T47D (cell line): ENCODE measurements at places on chromosomes 3 and 15.

- no peak for DNase-seq
Measured at GRCh38 chr3:33717616-33717865, 513 bp downstream of the CLASP2 start.

DNA sequence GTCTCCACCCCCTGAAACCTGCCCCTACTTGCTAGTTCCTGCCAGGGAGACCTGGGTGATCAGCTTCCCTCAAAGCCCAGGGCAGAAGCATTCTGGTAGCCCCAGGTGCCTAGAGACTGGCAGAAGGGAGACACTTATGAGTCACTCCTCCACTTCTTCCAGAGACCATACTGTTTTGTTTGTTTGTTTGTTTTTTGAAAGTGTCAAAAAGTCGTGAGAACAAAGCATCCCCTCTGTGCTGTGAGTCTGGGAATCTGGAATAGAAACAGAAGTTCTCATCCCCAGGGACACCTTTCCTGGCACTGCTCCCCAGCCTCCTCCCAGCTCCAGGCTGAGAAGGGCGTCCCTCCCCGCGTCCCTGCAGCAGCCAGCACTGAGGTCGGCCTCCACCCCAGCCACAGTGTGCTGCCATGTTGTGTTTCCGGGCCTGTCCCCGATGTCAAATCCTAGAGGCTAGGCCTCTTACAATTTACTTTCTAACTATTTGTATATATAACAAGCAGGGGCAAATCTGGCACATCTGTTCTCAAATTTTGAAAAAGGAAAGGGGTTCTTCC, 573.0 kb downstream of the RBMS3 start:
- no peak for DNase-seq

DNA sequence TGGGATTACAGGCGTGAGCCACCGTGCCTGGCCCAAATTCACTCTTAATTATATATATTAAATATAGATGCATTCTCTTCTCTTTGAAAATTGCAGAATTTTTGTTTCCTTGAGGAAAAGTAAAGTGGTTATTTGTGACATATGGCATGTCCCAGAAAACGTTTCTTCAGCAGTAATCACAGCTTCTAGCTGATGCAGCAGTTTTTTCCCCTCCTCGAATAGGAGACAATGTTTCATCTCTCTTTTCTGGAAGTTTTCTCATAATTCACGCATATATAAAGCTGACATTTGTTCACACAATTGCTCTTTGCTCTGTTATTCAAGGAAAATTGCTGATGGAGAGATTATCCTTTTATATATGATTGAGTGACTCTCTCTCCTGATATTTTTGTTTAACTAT, 99.8 kb downstream of the SERPINI1 start:
- DNase-seq, result no peak

- DNase-seq, result peak; percentile 43
Measured at GRCh38 chr15:82952158-82953081, at the start of gene HOMER2. TSS of gene HOMER2 (minus strand) at chr15:82952720. CDS start at chr15:82952535, 185 bp downstream.
